NCI-H1930 (cell line): ENCODE measurements at places on chromosomes 3 and 15.

DNA sequence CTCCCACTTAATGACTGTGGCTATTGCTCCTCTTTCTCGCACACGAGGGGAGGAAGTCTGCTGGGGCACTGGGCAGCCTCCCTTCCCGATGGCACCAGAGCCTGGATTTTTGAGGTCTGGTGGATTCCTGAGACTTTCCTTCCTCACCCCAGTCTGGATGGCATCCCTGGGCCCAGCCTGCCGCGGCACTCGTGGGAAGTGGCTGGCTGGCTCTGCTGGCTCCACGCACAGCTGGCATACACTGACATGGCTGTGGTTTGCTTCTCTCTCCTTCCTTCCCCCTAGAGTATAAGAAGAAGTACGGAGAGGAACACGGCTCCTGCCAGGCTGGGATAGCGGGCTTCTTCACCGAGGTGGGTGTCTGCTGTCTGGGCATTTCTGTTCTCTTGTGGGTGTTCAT lies 319.8 kb upstream of the LRRFIP2 start:
- DNase-seq = no peak

DNA sequence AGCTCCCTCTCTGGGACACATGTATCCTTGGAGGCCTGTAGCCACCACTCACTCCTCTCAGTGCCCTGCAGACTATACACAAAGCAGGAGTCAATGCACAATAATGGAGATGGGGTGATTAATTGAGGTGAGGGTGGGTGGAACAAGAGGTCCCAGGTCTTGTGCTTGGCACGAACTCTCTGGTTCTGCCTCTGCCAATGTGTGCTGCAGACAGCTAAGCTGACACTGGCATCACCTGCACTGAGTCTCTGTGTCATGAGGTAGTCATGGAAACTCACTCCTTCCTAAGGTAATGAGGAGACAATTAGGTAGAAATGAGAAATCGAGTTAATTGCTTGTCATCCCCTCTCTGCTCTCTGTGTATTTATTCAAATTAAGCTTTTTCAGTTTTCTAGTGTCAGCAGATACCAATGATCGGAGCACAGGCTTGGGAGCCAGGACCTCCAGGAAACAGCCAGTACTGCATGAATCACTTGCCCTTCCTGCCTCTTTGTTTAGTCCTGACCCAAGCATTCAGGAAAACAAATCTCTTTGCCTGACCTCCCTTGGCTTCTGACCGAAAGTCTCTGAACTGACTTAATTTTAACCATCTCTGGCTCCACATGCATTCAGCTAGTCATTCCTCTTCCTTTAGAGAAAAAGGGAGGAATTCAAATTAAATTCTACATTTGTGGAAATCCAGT lies 56.7 kb downstream of the DRD3 start:
- DNase-seq = no peak

GRCh38 chr3:177282119-177282655 lies 84.9 kb upstream of the TBL1XR1 start:
- peak; percentile 17 for DNase-seq

DNA sequence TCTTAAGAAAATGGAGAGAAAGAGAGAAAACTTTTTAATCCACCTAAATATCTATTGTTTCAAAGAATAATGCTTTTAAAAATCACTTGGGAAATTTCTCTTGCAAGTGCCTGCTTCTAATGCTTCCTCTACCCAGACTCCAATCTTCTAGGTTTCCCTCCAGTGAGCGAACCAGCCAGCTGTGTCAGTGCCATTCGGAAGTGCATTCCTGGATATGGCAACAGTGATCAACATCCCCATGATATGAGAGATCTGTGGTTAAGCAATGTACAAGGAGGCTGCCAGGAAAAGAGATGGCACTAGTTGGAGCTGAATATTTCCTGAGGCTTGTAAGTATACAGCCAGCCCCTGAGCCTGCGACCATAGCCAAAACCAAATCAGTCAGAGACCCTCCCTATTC lies 53.3 kb upstream of the KCNMB2 start:
- DNase-seq = no peak

DNA sequence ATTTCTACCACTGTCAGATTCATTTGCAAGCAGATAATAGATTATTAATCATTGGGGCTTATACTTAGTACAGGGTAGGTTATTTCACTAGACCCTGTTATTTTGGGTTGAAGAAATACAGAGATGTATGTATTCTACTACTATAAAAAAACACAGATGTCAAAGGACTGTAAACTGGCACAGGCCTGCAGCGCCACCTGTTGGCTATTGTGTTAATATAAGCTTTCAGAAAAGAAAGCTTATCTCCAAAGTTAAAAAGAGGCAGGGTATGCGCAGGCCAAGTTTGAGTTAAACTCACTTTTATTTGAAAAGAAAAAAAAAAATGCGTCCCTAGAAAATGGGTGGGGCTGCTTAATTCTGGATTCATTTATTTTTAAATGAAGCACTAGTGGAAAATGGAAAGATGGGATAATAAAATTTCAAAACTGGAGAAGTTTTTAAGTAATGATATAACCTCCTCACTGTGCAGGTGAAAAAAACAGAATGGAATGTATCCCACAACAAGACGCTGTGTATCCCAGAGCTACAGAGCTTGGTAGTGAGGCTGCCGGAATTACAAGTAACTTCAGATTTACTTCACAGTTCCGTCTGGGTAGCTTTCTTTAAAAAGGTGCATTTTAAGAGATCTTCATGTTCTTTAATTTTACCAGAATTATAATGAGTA lies 407.2 kb upstream of the TGFBR2 start:
- DNase-seq = peak; percentile 12

- no peak for DNase-seq
These were observed 50.3 kb upstream of the SLC6A6 start for GRCh38 chr3:14352002-14352627.

DNA sequence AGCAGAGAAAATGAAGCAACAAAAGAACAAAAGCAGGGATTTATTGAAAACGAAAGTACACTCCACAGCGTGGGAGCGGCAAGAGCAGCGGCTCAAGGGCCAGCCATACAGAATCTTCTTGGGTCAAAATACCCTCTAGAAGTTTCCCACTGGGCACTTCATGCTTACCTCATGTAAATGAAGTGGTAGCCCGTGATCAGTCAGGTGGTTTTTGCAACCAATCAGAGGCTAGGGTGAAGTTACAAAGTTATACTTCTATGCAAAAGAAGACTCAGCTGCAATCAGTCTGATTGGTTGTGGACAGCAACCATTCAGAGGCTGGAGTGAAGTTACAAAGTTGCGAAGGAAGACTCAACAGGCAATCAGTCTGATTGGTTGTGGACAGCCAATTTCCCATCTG lies 37.8 kb upstream of the TRH start:
- no peak for DNase-seq

- DNase-seq = no peak
These were observed 45.1 kb downstream of the TNIK start for GRCh38 chr3:171415070-171415469.

GRCh38 chr3:37145611-37146010 lies 28.8 kb downstream of the LRRFIP2 start:
- no peak for DNase-seq
